ENCODE measurements at places on chromosomes 5 and 9. TPM values are rescaled to one million over a fixed set of nuclear protein-coding genes. Genes with fewer than 3 reads are reported as not detected.

The PCSK5 gene
- 21.0 TPM for total RNA-seq

DNA sequence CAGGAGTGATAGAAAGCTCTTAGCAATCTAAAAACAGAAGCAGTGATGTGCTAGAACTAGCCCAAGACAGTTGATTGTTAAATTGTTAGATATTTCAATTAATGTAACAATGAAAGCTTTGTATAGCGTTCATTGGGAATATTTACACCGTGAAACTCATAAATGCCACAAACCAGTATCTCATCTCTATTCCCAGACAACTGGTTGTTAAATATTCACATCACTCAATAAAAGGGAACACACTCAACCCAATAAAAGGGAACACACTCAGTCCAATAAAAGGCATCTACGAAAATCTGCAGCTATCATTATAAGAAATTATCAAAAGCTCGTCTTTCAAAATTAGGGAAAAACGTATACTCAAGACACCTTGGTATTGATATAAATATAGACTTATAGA, 270.9 kb downstream of the CYLC2 start:
- H3K4me3 ChIP-seq: no peak overlapping the region
- H3K4me1 ChIP-seq: no peaks in the 10 kb centered on the region
- H3K36me3 ChIP-seq: peaks cover 11% of the 10 kb centered on the region
- DNase-seq: no peak

DNA sequence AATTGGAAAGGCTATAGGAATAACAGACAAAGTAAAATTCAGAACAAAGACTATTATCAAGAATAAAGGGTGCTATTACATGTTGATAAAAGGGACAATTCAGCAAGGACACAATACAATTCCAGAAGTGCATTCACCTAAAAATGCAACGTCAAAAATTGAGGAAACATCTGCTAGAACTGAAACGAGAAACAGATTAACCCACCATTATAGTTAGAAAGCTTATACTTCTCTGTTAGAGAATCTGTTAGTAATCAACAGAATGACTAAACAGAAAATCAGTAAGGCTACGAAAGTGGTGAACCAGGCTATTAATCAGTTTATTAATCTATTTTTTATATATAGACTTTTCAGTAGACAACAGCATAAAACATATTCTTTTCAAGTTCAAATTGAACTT, 14.8 kb downstream of the FCN1 start:
- no peaks in the 10 kb centered on the region for H3K27me3 ChIP-seq
- no peak overlapping the region for H3K27ac ChIP-seq
- no peaks in the 10 kb centered on the region for H3K4me1 ChIP-seq
- H3K4me3 ChIP-seq: no peak overlapping the region
- no peak for DNase-seq
- H3K36me3 ChIP-seq: no peaks in the 10 kb centered on the region

The SPINK13 gene
- 0.48 TPM for total RNA-seq

DNA sequence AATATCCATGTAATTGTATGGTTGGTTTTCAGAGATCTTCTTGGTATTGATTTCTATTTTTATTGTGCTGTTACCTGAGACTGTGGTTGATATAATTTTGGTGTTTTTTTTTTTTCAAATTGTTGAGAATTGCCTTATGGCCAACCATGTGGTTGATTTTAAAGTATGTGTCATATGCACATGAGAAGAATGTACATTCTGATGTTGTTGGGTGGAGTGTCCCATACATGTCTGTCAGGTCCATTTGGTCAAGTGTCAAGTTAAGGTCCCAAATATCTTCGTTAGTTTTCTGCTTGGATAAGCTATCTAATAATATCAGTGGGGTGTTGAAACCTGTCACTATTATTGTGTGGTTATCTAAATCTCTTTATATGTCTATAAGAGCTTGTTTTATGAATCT, 160.0 kb upstream of the ITGA1 start:
- no peaks in the 10 kb centered on the region for H3K4me1 ChIP-seq
- DNase-seq: no peak
- no peaks in the 10 kb centered on the region for H3K27me3 ChIP-seq
- H3K36me3 ChIP-seq: no peaks in the 10 kb centered on the region

- no peak for DNase-seq
- no peaks in the 10 kb centered on the region for H3K27me3 ChIP-seq
- H3K36me3 ChIP-seq: no peaks in the 10 kb centered on the region
- no peaks in the 10 kb centered on the region for H3K4me1 ChIP-seq
- H3K27ac ChIP-seq: no peak overlapping the region
Measured at GRCh38 chr9:28718226-28718625, 1144.9 kb upstream of the C9orf72 start.

The OR13C5 gene
- not detected for total RNA-seq

The SLC6A18 gene
- total RNA-seq: not detected

Data from breast epithelium (tissue), 4 donors.